NCI-H1417 treated with DMSO at 0.1 percent for 48 hours (cell line): ENCODE measurements at places on chromosomes 6 and 20.

DNA sequence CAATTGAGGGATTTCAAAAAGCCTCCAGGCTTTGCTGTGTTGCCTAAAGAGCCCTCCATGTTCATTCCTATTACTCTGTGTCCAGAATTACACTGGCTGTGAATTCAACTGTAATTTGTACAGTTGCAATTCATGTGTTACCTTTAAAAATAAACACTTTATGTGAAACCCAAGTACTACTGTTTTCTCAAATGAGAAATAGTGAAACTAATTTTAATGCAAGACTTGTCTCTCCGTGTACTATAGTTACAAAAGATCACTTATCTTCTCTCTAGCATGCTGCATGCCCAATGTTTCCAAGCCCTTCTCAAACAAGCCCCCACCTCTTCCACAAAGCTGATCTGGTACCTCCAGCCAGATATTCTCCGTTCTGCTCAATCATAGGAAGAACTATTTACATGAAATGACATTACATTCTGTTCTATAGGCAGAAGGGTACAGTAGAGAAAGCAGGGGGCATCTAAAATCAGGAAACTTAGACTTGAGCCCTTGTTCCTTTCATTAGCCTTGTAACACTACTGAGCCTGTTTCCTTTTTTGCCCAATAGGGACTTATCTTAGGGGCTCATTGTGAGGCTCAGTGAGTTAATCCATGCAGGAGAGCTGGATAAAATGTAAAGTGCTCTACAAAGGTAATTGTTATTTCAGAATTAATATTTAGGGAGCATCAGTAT is 12.3 kb upstream of the COL9A1 start:
- no peak for DNase-seq

DNA sequence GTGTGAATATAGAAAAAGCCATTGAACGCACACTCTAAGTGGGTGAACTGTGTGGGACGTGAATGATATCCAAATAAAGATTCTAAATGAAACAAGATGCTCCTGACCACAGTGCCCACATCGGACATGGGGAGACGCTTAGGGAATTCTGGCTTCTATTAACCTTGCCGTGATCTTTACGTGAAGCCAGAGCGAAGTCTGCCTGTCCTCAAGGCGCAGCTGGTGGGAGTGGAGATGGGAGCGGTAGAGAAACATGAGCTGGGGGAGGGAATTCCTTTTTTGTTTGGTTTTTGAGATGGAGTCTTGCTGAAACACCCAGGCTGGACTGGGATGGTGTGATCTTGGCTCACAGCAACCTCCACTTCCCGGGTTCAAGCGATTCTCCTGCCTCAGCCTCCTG is 46.0 kb downstream of the VSTM2L start:
- DNase-seq: no peak

DNA sequence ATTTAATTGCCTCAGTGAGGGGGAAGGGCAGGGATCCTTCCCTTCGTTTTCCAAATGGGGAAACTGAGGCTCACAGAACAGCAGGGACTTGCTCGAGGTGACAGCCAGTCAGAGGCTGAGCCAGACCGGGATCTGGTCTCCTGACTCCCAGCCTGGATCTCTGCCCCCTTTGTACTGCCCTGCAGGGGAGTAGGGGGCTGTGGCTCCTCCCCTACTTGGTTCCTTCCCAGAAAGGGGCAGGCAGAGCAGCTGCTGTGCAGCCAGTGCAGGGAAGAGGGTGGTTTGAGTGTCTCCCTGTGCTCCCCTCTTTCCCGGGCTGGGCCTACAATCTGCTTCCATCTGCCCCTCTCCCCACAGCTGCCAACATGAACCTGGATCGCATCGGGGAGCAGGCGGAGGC is 37.6 kb downstream of the UQCC2 start:
- DNase-seq: no peak

GRCh38 chr6:99289701-99290100 is 59.8 kb downstream of the FAXC start:
- DNase-seq: no peak

DNA sequence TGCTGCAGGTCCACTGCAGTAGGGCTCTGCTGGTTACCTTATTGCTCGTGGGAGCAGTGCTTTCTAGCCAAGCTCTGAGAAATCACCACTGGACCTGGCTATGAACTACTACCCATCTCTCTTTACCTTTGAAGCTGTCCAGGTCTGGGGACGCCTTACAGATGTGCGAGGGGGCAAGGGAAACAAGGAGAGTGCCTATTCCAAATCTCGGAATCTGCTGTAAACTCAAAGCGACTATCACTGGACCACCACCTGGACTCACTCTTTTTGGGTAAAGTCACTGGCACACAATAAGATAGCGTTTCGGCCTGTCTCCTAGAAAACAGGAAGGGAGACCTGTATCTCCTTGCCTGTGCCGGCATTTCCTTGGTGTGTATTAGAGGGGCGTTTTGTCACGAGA is 5.3 kb downstream of the NRN1 start:
- DNase-seq: no peak
